ENCODE measurements at places on chromosomes 7 and 10.

GRCh38 chr10:119969609-119970008 lies 77.1 kb downstream of the SEC23IP start:
- no peak for DNase-seq

- no peak for DNase-seq
These were observed 70.5 kb downstream of the SEMA3A start for GRCh38 chr7:84123965-84124547.

- DNase-seq: no peak
These were observed 72.9 kb upstream of the ABCB5 start for GRCh38 chr7:20542594-20542993.

DNA sequence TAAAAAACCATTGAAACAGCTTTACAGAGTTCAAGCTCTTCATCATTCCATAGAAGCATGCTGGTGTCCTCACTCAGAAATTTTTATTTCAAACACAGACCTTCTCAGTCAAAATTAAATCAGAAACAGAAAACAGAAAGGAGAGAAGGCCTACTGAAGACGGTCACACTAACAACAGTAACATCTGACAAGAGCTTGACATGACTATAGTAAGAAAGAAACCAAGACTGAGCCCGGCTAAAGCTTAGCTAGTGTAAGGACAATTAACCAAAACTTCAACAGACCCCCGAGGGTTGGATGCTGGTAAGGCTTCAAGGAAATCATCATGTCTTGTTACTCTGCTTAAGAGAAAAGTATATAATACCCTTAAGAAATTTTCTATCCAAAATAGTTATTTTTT lies 38.6 kb downstream of the MTPN start:
- DNase-seq: no peak

- DNase-seq: no peak
These were observed 730.8 kb downstream of the SUGCT start for GRCh38 chr7:40865441-40866233.

- no peak for DNase-seq
These were observed 49.8 kb downstream of the CNOT4 start for GRCh38 chr7:135459951-135460567.

DNA sequence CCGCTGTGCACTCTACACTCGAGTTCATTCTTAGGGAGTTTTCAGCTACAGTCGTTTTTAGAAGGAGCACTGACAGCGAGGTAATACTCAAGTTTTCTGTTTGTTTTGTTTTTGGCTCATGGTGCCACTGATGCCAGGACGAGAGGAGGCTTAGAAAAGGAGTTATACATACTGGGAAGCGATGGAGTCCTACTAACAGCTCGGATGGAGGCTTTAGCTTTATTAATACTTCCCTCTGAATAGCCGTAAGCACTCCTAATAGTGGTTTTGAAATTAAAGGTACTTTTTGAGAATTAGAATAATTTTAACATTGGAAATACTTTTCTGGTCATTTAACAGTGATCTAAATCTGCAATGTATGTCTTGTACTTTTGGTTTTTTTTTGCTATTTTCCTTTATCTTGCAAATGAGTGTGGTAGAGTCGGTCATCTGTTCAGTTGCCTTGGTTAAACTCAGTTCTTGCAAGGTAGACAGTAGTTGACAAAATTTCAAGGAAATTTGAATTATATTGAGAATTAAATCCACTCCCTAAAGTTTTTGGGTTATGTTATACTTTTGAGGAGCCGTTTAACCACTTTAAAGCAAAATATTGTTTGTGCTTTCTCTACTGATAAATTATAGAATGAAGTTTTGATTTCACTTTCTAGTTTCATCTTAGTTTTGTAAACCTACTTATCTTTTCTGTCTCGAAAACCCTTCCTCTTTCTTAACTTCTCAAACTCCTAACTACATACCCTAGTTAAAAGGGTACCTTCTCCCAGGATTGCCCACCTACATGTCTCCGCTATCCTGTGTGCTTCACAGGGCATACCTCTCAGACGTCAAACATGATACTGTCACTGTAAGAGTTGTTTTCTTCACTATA lies 1.5 kb downstream of the HBP1 start:
- no peak for DNase-seq

DNA sequence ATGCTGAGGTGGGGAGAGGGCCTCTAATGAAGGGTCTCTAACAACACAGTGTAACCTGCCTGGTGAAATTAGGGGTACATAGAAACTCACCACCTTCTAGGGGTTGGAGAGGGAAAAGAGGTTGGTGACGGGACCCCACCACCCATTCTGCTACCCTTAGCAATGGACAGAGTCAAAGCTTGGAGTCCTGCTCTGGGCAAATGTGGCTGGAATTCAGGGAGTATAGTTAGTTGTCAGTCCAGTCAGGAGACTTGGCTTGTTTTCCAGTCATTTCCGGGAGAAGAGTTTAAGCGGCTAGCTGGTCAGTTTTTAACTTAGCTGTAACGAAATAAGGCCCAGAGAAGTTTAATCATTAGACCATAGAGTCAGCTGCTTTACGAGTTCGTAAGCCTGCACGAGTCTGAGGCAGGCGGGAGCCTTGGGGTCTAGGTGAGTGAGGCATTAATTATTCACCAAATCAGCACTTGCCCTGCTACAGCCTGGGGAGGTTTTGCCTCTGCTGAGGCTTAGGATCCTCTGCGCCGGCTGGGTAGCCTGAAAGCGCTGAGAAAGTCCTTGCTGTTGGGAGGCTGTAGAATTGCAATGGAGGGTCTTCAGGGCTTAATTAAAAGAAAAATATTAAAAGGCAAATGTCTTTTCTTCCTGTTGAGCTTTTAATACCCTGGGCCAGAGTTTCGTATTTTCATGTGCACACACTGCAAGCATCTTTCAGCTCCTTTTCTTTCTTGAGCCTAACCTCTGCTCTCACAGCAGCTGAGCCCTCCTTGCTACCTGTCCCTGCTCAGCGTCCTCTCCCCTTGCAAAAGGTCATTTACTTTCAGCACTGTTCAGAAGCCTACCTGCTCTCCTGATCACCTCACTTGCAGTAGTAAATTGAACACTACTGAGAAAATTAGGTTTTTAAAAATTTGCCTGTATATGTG lies 1.5 kb upstream of the LAMB1 start:
- no peak for DNase-seq

GRCh38 chr7:142196066-142196840 lies 61.6 kb downstream of the PRSS58 start:
- no peak for DNase-seq

GRCh38 chr7:21641546-21641945 lies 98.7 kb downstream of the DNAH11 start:
- DNase-seq: no peak
